ENCODE measurements at places on chromosomes 12 and 14. TPM values are rescaled to one million over a fixed set of nuclear protein-coding genes. Genes with fewer than 3 reads are reported as not detected.

DNA sequence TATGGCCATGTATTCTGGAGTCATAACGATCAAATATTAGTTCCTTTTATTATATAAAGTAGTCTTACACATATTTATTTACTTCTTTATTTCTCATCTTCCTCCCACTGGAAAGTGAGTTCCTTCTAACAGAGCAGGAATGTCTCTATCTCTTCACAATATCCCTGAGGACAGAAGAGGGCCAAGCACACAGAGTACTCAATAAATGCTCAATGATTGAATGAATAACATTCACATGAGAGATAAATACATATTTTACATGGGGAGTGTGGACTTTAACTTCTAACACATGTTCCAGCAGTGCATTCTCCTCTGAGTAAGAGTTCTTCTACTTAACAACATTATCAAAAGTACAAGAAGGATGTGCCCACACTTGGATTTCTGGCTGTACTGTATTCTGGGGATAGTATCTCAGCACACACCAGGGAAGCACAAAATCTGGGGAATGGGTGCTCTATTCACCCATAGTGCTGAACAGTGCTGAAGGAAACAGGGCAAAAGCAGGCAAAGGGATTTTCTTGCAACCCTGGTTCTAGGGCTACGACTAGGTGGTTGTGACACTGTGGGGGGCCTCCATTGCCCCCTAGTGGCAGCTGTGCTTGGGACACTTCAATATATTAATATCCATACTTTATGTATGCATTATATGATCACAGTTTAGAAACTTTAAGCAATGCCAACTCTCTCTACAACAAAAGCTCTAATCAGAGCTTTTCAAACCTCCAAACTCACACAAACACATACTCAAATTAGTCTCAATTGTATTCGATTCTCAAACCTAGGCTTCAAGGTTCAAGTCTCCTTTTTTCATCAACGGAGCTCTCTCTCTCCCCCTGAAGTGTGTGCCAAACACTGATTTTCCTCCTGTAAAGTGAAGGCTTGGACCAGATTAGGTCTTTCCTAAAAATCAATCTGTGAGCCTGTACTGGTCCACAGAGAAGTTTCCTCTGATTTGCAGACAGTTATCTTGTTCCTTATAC lies 115.5 kb downstream of the SLC2A13 start:
- no peaks in the 10 kb centered on the region for H3K36me3 ChIP-seq
- peak; percentile 66 for DNase-seq
- no peak overlapping the region for H3K27ac ChIP-seq

The PDE3A gene
- total RNA-seq: 1.3 TPM

GRCh38 chr12:8519171-8519570 lies 5.9 kb downstream of the CLEC4D start:
- H3K36me3 ChIP-seq: no peaks in the 10 kb centered on the region
- H3K4me3 ChIP-seq: no peak overlapping the region
- DNase-seq: no peak
- no peaks in the 10 kb centered on the region for H3K27me3 ChIP-seq

The CPNE6 gene
- total RNA-seq: 0.44 TPM

DNA sequence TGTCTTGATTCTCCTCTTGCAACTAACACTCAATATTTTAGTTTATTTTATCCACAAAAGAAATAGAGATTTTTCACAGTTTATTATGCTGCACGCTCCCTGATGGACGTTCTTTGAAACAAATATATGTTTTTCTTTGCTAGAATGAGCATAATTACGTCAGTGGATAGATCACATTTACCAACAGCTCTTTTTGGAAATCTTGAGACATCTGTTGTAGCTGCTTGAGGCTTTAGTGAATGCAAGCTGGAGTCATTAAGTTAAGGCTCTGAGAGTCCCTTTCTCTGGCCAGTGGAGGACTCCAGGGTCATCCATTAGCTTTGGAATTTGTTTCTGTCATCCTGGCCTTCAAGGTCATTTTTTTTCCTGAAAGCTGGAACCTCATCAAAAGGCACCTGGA lies 405.6 kb upstream of the TMEM132C start:
- H3K36me3 ChIP-seq: no peaks in the 10 kb centered on the region
- no peak overlapping the region for H3K4me3 ChIP-seq
- peaks cover 5% of the 10 kb centered on the region for H3K27me3 ChIP-seq
- no peaks in the 10 kb centered on the region for H3K4me1 ChIP-seq

- no peaks in the 10 kb centered on the region for H3K36me3 ChIP-seq
- no peak for DNase-seq
- H3K27ac ChIP-seq: no peak overlapping the region
Measured at GRCh38 chr12:114860969-114861368, 177.0 kb upstream of the TBX3 start.

GRCh38 chr12:71315328-71315985 lies 124.1 kb upstream of the LGR5 start:
- no peak overlapping the region for H3K4me3 ChIP-seq
- H3K27me3 ChIP-seq: no peaks in the 10 kb centered on the region
- peaks cover 7% of the 10 kb centered on the region for H3K36me3 ChIP-seq
- no peak overlapping the region for H3K27ac ChIP-seq

- no peak overlapping the region for H3K4me3 ChIP-seq
- DNase-seq: no peak
- H3K27me3 ChIP-seq: no peaks in the 10 kb centered on the region
- H3K27ac ChIP-seq: no peak overlapping the region
Measured at GRCh38 chr12:89824822-89825221, 116.2 kb upstream of the ATP2B1 start.

The GPR135 gene
- 0.91 TPM for total RNA-seq

- DNase-seq: no peak
- H3K36me3 ChIP-seq: no peaks in the 10 kb centered on the region
- H3K27ac ChIP-seq: no peak overlapping the region
- no peak overlapping the region for H3K4me3 ChIP-seq
Measured at GRCh38 chr14:89958966-89959365, 3.2 kb downstream of the TDP1 start.

GRCh38 chr12:31491841-31492598 lies 98.9 kb downstream of the DENND5B start:
- peaks cover 4% of the 10 kb centered on the region for H3K27me3 ChIP-seq
- peaks cover 5% of the 10 kb centered on the region for H3K36me3 ChIP-seq
- H3K27ac ChIP-seq: no peak overlapping the region
- peaks cover 2% of the 10 kb centered on the region for H3K4me1 ChIP-seq

DNA sequence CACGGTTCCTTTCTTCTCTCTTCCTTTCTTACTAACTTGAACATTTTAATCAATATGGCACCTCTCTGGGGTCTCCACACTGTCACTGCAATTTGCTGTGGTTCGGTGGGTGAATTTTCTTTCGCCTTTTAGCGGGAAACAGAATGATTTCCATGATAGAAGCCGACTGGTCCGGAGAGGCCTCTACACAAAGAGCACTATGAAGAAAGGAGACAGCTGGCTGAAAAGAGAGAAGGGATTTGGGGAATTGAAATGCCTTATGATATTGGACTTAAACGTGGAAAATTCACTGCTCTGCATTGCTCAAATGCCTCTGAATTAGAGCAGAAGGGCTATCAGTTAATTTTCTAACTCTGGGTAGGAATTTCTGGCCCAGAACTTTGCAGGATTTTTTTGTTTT lies 55.9 kb downstream of the KCNA5 start:
- H3K4me1 ChIP-seq: peaks cover 20% of the 10 kb centered on the region
- peaks cover 4% of the 10 kb centered on the region for H3K27me3 ChIP-seq
- peak overlapping the region; percentile 88 for H3K27ac ChIP-seq
- no peaks in the 10 kb centered on the region for H3K36me3 ChIP-seq
- DNase-seq: no peak

GRCh38 chr12:42793166-42793565 lies 203.6 kb upstream of the PRICKLE1 start:
- no peak overlapping the region for H3K27ac ChIP-seq
- no peaks in the 10 kb centered on the region for H3K27me3 ChIP-seq
- no peaks in the 10 kb centered on the region for H3K4me1 ChIP-seq
- no peak for DNase-seq

DNA sequence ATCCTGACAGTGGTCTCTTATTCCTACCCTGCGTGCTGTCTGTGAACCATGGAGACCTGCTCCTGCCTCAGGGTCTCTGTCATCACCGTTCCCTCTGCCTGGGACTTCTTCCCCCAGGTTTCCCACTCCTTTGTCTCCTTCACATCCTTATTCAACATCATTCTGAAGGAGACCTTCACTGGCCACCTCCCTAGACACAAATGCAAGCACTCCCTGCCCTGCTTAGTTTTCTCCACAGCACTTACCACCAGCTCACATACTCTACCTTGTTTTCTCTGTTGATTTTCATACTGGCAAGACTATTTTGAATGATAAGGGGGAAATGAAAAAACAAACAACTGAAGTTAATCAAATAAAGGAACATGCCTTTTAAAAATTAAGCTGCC lies 192.8 kb downstream of the ANO6 start:
- peaks cover 3% of the 10 kb centered on the region for H3K4me1 ChIP-seq
- no peak for DNase-seq
- no peaks in the 10 kb centered on the region for H3K36me3 ChIP-seq
- H3K4me3 ChIP-seq: no peak overlapping the region

DNA sequence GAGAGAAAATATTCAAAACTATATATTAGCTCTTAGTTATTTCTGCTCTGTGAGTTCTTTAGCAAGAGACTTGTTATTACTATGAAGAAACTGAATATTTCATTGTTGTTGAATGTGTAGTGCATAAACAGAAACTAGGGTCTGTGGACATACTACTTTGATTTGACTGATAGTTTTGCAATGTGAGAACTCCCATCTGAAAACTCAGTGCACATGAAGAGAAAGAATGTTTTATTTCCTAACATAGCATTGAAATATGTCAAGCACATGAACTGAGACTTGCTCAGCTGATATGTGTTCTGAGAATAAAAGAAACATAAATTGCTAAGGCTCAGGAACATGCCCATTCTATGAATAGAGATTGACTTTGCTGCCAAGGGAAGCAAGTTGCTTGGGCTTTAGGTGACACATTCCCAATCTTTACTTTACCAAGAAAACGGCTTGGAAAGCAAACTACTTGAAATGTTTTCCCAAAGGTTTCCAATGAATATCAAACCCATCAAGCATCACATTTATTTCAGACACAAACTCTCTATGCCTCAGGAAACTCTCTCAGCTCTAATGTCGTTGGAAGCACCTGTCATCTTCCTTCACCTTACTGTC lies 290.4 kb downstream of the SLC16A7 start:
- no peaks in the 10 kb centered on the region for H3K27me3 ChIP-seq
- H3K27ac ChIP-seq: no peak overlapping the region
- H3K36me3 ChIP-seq: no peaks in the 10 kb centered on the region

The GLI1 gene
- 2.3 TPM for total RNA-seq

DNA sequence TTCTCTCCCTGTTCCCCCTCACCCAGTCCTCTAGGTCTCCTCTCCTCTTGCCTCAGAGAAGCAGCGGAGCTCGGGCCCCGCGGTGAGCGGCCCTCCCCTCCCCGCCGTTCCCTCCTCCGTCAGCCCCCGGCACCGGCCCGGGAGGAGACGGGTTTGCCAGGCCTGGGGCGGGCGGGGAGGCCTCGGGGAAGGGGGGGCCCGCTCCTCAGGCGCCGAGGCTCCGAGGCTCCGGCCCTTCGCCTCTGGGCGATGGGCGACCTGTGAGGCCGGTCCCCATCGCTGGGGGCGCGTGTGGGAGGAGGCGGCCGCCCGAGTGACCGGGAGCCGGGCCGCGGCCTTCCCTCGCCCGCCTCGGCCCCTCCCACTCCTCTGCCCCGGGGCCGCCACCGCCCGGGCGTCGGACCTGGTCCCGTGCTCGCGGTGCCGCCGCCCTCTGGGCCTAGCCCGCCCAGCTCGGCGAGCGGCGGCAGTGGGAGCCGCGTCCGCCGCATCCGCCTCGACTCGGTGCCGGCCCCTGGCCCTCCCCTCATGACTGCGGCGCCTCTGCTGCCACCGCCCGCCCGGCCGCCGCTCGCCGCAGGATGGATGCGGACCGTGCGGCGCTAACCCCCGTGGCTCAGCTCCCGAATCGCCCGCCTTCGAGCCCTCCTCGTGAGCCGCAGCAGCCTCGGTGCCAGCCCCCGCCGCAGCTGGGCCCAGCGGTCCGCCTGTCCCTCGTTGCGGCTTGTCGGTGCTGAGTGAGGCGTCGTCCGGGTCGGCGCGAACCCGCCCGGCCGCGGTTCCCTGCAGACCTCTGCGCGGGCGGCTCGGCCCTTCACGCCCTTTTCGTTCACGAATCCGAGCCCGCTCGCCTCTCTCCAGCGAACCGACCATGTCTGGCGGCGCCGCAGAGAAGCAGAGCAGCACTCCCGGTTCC lies 574 bp downstream of the WNK1 start:
- no peaks in the 10 kb centered on the region for H3K36me3 ChIP-seq
- H3K4me3 ChIP-seq: peak overlapping the region; percentile 98
- H3K4me1 ChIP-seq: peaks cover 24% of the 10 kb centered on the region
- peaks cover 4% of the 10 kb centered on the region for H3K27me3 ChIP-seq

DNA sequence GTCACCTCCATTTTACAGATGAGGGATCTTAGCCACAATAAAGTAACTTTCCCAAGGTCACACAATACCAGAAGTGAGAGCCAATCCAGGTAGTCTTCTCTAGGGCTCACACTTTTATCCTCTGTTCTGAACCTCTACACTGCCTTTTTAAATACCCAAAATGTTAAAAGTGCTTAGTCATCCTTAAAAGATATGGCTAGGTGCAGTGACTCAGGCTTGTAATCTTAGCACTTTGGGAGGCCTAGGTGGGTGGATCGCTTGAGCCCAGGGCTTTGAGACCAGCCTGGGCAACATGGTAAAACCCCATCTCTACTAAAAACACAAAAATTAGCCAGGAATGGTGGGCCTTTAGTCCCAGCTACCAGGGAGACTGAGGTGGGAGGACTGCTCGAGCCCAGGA lies 104.1 kb upstream of the PPP4R3A start:
- DNase-seq: no peak
- no peak overlapping the region for H3K27ac ChIP-seq
- no peaks in the 10 kb centered on the region for H3K4me1 ChIP-seq
- H3K36me3 ChIP-seq: no peaks in the 10 kb centered on the region
- no peaks in the 10 kb centered on the region for H3K27me3 ChIP-seq

The OTOGL gene
- total RNA-seq: 0.83 TPM

DNA sequence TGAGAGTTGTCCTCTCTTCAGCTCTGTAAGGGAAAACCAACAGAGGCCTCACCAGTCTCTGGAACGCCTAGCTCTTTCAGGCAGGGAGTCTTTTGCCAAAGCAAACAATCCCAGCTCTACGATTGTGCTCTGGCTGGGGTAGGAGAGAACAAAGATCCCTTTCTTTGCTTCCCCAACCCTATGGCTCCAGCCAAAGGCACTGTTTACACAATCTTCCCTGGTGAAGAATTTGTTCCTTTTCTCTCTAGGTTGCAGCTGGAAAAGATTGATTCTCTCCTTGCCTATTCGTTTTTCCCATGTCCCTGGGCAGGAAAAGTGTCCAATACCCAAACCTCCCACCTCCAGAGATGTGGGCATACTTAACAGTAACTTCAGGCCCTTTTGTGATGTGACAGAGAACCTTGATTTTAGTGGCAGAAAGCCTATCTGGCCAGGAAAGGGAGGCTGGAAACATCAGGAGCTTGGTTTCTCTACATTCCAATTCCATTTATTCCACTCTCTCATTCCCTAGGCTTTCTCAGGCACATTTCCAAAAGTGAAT lies 16.8 kb downstream of the ATP5MC2 start:
- no peak for DNase-seq
- peaks cover 6% of the 10 kb centered on the region for H3K27me3 ChIP-seq
- H3K4me1 ChIP-seq: peaks cover 5% of the 10 kb centered on the region
- no peak overlapping the region for H3K4me3 ChIP-seq

The SSTR1 gene
- total RNA-seq: 8.2 TPM

All from glutamatergic neuron (in vitro differentiated cells).